ENCODE measurements at places on chromosomes 6 and 20.
A peak's percentile ranks its signal among the peaks of the same experiment; 100 is the strongest.

GRCh38 chr6:53979468-53980067 is 131.7 kb upstream of the MLIP start:
- peak; percentile 56 for DNase-seq

DNA sequence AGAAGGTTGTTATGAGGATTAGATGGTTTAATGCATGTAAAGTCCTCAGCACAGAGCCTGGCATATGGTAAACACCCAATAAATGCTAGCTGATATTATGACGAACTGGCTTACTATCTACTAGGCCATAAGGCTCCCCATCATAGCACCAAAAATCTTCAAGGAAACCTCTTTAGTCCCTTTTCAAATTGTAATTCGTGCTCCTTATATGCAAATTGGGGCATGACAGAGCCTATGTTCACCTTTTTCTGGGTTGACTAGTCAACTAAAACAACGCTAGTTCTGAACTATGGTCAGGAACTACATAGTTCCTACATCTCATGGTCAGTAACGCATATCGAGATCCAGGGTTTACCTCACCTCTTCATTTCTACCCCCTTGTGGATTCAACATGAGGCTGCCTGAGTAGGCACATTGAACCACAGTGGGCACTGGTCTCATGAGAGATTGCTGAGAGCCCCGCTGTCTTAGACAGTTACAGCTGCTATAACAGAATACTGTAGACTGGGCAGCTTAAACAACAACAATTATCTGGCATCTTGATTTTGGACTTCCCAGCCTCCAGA is 97.2 kb upstream of the TNFAIP3 start:
- no peak for DNase-seq

DNA sequence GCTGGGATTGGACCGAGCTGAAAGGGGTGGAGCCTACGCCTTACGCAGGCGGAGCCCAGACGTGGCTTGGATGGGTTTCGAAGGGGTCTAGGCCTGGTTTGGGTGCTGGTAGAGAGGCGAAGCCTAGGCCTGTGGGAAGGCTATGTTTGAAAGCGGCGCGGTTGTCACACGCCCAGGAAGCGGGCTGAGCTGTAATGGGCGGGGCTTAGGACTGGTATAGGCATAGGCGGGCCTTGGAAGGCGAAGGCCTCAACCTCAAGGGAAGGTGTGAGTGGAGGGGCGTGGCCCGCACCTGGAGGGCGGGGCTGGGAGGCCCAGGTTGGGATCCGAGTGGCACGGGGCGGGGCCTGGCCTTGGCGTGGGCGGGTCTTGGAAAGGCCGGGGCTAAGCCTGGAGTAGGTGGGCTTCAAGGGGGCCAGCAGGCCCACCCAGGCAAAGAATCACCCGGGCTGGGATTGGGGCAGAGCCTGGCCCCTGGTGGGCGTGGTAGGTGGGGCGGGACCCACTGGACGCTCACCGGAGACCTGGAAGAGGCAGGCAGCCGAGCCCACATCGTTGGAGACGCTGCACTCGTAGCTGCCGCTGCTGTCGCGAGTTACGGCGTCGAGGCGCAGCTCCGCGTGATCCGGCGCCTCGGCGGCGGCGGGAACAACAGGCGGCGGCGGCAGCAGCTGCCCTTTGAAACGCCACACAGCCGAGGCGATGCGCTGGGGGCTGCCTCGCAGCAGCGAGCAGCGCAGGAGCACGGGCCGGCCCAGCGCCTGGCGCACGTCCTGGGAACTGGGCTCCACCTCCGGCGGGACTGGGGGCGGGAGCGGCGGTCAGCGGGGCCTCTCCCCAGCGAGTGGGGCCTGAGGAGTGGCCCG is 49.0 kb downstream of the MDGA1 start:
- no peak for DNase-seq

DNA sequence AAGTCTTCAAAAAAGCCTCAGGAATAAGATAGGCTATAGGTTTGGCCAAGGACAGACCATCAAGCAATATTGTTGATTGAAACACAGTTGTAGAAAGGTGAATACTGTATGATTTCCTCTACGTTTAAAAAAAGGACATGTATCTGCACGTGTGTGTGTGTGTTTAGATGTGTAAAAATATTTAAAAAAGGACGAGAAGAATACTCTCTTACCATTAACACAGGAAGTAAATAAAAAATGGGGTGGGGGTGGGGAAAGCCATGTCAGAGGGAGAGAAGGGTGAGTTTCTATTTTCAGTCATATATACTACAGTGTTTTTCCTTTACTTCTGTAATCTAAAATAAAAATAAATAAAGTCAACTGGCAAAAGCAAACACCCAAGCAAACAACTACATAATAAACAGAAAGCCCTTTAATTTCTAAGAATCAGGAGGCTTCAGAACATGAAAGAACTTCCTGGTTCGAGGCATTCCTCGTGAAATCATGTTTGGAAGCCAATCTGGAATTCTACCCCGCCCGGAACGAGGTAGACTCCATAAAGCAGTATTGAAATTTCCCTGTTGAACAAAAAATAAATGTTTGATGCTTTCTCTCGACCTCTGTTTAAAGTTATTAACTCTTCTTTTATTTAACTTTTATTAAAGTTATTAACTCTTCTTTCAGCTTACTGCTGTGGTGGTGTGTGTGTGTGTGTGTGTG is 158.1 kb upstream of the ZNF217 start:
- DNase-seq = no peak
